Heart right ventricle (tissue), 16 donors: ENCODE measurements at places on chromosomes 6 and 20.

DNA sequence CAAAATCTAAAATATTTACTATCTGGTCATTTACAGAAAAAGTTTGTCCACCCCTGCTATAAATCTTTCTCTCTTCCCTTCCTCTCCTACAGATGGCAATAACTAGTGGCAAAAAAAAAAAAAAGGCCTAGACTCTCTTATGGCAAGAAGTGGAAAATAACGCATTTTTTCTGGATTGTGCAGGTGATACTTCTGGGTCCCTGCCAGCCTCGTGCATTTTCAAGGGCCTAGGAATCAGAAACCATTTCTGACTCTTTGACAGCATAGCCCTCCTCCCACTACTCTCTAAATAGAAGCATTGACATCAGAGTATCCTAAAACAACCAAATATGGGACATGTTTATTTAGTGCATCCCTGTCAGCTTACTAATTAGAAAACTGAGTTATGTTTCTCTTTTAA is 251.0 kb downstream of the KHDC1L start:
- no peak overlapping the region for H3K27ac ChIP-seq
- H3K27me3 ChIP-seq, result no peaks in the 10 kb centered on the region
- no peak for DNase-seq
- H3K4me1 ChIP-seq, result no peaks in the 10 kb centered on the region
- H3K4me3 ChIP-seq, result no peak overlapping the region

DNA sequence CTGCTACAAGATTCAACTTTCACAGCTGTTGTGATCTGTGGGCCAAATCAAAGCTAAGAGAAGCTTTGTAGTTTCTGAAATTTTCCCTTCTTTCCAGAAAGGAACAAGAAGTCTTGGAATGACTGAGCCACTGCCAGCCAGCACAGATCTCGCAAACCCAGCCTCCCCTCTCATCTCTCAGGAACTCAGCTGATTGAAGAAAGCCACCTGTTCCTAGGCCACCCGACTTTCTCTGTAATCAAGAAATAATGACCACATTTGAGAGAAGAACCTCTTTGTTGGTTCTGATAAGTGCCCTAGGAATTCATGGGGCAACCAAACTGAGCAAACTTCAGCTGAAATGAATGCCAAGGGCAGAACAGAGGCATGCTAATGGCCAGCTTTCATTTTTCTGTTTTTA is 61.7 kb downstream of the HDGFL1 start:
- no peaks in the 10 kb centered on the region for H3K4me1 ChIP-seq
- no peaks in the 10 kb centered on the region for H3K36me3 ChIP-seq
- no peak overlapping the region for H3K4me3 ChIP-seq
- H3K27ac ChIP-seq, result no peak overlapping the region
- no peak for DNase-seq

DNA sequence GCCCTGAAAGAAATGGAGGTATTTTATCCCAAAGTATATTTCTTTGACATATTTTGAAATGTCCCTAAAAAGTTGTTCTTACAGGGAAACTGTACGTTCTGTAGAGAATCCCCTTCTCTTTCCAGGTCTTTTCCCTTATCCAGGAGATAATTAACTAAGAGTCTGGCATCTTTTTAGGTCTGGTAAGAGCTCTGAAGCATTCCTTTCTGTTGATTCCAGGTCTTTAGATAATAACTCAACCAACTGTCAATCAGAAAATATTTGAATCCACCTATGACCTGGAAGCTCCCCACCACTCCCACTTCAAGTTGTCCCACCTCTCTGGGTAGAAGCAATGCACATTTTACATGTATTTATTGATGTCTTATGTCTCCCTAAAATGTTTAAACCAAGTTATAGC is 26.0 kb upstream of the CENPW start:
- H3K36me3 ChIP-seq, result no peaks in the 10 kb centered on the region
- no peak for DNase-seq
- no peak overlapping the region for H3K27ac ChIP-seq
- H3K4me1 ChIP-seq, result no peaks in the 10 kb centered on the region
- no peaks in the 10 kb centered on the region for H3K27me3 ChIP-seq

- no peak for DNase-seq
- peak overlapping the region; percentile 7 for H3K4me3 ChIP-seq
- H3K36me3 ChIP-seq, result no peaks in the 10 kb centered on the region
- H3K4me1 ChIP-seq, result no peaks in the 10 kb centered on the region
- no peak overlapping the region for H3K27ac ChIP-seq
- peaks cover 36% of the 10 kb centered on the region for H3K27me3 ChIP-seq
Measured at GRCh38 chr20:44014807-44015732, 100.4 kb downstream of the TOX2 start.

DNA sequence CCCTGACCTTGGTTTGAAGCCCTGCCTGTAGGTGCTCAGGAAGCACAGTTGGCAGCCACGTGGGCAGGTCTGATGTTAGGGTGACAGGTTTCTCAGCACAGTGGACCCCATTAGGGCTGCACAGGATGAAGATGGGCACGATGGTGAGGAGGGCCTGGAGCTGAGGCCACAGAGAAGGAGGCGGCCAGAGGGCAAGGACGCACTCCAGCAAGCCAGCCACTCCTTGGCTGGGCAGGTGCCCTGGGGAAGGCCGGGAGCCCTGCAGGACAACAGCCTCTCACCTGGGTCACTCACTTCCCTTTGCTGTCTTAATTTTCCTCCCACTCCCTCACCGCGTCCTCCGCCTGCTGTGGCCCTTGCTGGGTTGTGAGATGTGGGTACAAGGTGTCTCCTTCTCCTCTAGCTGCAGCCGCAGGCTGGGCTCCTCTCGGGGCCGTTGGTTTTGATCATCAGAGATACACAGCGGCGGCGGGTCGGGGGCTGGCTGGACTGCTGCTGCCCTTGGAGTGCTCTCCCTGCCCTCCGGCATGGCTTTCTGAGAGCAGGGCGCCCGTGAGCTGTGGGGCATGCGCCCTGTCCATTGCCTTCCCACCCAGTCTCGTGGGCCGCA is 5.7 kb downstream of the OSBPL2 start:
- H3K27ac ChIP-seq, result peak overlapping the region; percentile 40
- H3K27me3 ChIP-seq, result no peaks in the 10 kb centered on the region
- DNase-seq, result no peak
- no peak overlapping the region for H3K4me3 ChIP-seq
- peaks cover 28% of the 10 kb centered on the region for H3K36me3 ChIP-seq
